ENCODE measurements at places on chromosomes 7 and 10.

GRCh38 chr7:51152706-51153200 lies 163.9 kb downstream of the COBL start:
- no peak for DNase-seq

GRCh38 chr10:131245475-131246059 lies 66.0 kb downstream of the TCERG1L start:
- no peak for DNase-seq

GRCh38 chr10:75606203-75606779 lies 174.9 kb downstream of the LRMDA start:
- DNase-seq = no peak

- DNase-seq = no peak
Observed at GRCh38 chr7:78607099-78607498, 808.5 kb downstream of the PHTF2 start.

GRCh38 chr7:31083210-31083786 lies 31.2 kb downstream of the ADCYAP1R1 start:
- DNase-seq = no peak

GRCh38 chr10:117568334-117568733 lies 25.8 kb downstream of the EMX2 start:
- DNase-seq = no peak

DNA sequence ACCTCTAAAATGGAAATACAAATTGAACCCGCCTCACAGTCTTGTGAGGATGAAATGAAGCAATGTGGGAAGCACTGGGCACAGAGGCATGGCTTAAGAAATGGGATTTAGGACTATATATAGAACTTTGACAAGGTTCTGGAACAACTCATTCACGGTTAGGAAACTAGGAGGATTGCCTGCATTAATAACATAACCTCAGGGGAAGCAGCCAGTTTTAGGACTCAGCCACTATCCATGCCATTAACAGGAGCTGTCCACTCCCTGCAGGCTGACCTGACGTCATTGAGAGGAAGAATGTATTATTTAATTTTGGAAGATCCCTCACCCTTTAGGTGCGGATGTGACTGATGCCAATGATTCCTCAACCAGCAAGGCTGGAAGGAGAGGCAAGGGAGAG lies 34.8 kb downstream of the ITGB8 start:
- no peak for DNase-seq

DNA sequence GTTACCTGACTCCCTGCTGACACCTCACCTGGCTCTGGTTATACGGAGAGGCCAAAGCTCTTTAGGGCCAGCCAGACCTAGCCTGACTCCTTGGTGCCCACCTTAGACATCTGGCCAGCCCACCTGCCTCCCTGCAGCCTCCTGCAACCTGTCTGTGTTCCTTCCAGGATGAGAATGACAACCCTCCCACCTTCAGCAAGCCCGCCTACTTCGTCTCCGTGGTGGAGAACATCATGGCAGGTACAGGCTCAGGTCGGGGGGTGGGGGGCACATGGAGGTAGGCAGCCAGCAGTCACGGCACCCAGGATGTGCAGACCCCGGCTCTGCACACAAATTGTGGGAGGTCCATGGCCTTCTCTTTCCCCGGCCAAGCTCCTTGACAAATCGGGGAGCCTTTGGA lies 32.1 kb downstream of the C10orf105 start:
- no peak for DNase-seq

All from epithelial cell of proximal tubule (primary cell).